ENCODE measurements at places on chromosomes 5 and 9. TPM values are rescaled to one million over a fixed set of nuclear protein-coding genes. Genes with fewer than 3 reads are reported as not detected.

The SPINK5 gene
- not detected for total RNA-seq

The CYSRT1 gene
- total RNA-seq: 0.89 TPM

The ANKDD1B gene
- not detected for total RNA-seq

The CDX1 gene
- total RNA-seq: not detected

The SLC36A2 gene
- not detected for total RNA-seq

The SDHA gene
- 101 TPM for total RNA-seq

The DDX31 gene
- total RNA-seq: 20.1 TPM

The ORM2 gene
- not detected for total RNA-seq

The PLAC8L1 gene
- not detected for total RNA-seq

The NRG2 gene
- total RNA-seq: 2.8 TPM

The SLC34A3 gene
- not detected for total RNA-seq

The PPP2R2B gene
- 9.1 TPM for total RNA-seq

The SEMA6A gene
- not detected for total RNA-seq

The BHMT2 gene
- 0.79 TPM for total RNA-seq

The SLCO6A1 gene
- total RNA-seq: not detected

The PCDHA12 gene
- total RNA-seq: not detected

The F2RL1 gene
- 1.2 TPM for total RNA-seq

The GBGT1 gene
- total RNA-seq: 7.2 TPM

The LRRC19 gene
- not detected for total RNA-seq

The NUTM2G gene
- not detected for total RNA-seq

The TCF7 gene
- total RNA-seq: 8.9 TPM

The FAM169A gene
- 18.8 TPM for total RNA-seq

The LHX3 gene
- total RNA-seq: not detected

The SV2C gene
- not detected for total RNA-seq

The OR2V1 gene
- total RNA-seq: not detected

The SHB gene
- total RNA-seq: 20.0 TPM

The PCDHA9 gene
- total RNA-seq: not detected

The C5orf46 gene
- not detected for total RNA-seq

The PCDHB11 gene
- 1.0 TPM for total RNA-seq

The PCDHA4 gene
- total RNA-seq: not detected

The CDKN2B gene
- not detected for total RNA-seq

The OR1J2 gene
- not detected for total RNA-seq

The TOR1B gene
- total RNA-seq: 43.6 TPM

The FOXB2 gene
- total RNA-seq: not detected

The PROB1 gene
- total RNA-seq: not detected

The RNF208 gene
- not detected for total RNA-seq

The ITK gene
- not detected for total RNA-seq

The FAM221B gene
- total RNA-seq: not detected

The INSL4 gene
- total RNA-seq: not detected

The CD74 gene
- total RNA-seq: not detected

The TEX48 gene
- total RNA-seq: not detected

The CYLC2 gene
- total RNA-seq: not detected

The NINJ1 gene
- total RNA-seq: 71.0 TPM

Data from MG63 (cell line).